ENCODE measurements at places on chromosomes 1 and 21.

DNA sequence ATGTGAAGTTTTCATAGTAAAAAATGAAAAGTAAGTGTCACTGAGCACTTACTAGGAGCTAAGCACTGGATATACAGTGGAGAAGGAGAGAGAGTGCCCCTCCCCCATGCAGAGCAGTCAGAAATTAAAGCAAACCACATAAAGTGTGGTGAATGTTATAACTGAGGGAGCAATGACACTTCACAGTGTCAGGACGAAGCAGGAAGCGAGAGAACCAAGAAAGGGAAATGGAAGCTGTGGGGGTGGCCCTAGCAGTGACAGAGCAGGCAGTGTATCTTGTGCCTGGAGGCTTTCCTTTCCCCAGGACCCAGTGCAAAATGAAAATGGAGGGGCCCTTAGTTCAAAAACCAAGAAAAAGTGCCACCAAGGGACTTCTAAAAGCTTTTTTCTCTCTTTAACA, 21.5 kb upstream of the RCAN3 start:
- DNase-seq = no peak

- DNase-seq = no peak
Measured at GRCh38 chr1:114466334-114467014, 44.5 kb downstream of the TRIM33 start.

DNA sequence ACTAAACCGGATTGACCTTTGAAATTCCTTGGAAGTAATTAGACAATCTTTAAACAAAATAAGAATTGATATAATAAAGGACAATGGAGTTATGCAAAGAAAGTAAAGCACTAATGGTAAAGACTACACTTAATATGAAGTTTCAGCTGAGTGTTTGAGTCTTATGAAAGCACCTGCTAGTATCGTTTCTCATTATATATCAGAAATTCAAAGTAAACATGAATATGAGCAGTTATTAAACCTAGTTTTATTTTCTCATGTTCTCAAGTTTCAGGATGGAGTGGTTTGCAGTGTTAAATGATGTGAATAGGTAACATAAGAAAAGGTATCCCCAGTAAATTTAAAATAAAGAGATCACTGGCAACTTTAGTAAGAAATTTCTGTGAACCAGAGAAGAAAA, 188.6 kb downstream of the ZP4 start:
- no peak for DNase-seq

DNA sequence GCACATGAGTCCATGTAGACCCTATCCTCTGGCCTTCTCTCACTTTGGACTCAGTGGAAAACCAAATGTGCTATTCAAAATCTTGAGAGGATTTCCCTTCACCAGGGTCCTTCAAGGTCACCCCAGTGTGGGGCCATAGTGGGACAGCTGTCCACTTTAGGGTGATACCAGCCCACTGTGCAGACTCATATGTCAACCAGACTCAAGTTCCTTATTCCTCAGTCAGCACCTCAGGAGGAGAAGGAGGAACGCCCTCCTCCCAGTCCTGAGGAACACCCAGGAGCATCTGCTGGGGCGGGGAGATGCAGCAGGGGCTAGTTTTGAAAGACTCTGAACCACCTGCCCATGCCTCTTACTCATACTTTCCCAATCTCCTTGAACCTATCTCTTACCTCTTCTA, 340.9 kb downstream of the MATN1 start:
- no peak for DNase-seq

- no peak for DNase-seq
Measured at GRCh38 chr1:81068726-81069125, 732.0 kb upstream of the ADGRL2 start.

DNA sequence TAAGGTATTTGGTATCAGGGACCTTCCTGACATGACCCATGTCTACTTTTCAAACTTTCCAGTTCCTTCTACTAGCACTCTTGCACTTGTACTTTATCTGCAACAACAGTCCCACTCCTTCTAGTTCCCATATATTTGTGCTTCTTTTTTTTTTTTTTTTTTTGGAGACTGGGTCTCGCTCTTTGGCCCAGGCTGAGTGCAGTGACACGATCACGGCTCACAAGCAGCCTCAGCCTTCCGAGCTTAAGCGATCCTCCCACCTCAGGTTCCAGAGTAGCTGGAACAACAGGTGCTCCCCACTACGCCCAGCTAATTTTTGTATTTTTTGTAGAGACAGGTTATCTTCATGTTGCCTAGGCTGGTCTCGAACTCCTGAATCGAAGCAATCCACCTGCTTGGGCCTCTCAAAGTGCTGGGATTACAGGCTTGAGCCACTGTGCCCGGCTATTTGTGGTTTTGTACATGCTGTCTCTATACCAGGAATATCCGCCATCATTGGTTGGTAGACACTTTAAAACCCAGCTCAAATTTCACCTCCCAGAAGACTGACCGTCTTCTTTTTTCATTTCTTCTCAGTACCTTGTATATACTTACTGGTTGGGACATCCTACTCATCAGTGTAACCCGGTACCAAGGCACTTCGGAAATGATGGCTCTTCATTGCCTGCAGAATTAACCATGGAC, 1.1 kb downstream of the ZMYM1 start:
- no peak for DNase-seq

GRCh38 chr1:245480393-245481120, 325.8 kb downstream of the KIF26B start:
- no peak for DNase-seq

DNA sequence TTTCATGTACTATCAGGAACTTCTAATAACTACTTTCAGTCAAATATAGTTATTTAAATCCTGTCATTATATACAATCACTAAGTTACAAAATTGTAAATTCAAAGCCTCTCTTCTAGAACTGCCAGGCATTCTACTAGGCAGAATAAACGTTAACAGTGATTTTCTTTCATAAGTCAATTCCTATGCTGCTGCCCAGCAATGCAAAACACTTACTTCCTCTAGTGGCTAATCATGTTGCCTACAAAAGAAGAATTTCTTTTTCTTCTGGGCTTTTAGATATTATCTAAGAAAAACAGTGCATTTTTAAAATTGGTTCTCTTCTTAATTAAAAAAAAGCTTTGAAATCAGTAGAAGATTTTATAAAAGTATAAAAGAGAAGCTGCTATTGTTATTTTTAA, 509.8 kb upstream of the ADAMTS5 start:
- DNase-seq = peak; percentile 36

DNA sequence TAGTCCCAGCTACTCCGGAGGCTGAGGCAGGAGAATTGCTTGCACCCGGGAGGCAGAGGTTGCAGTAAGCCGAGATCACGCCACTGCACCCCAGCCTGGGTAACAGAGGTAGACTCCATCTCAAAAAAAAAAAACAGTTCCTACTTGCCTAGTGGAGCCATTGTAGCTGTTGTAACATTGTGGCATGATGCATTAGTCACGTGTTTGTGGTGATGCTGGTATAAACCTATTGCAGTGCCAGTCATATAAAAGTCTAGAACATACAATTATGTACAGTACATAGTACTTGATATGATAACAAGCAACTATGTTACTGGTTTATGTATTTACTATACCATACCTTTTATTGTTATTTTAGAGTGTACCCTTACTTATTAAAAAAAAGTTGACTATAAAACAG, 16.2 kb downstream of the KYAT3 start:
- no peak for DNase-seq

- DNase-seq = no peak
Measured at GRCh38 chr1:39046613-39047210, 20.6 kb downstream of the NDUFS5 start.

GRCh38 chr1:29836651-29837646, 600.6 kb downstream of the PTPRU start:
- DNase-seq = no peak

- no peak for DNase-seq
Measured at GRCh38 chr1:184610876-184611595, 143.6 kb downstream of the EDEM3 start.

DNA sequence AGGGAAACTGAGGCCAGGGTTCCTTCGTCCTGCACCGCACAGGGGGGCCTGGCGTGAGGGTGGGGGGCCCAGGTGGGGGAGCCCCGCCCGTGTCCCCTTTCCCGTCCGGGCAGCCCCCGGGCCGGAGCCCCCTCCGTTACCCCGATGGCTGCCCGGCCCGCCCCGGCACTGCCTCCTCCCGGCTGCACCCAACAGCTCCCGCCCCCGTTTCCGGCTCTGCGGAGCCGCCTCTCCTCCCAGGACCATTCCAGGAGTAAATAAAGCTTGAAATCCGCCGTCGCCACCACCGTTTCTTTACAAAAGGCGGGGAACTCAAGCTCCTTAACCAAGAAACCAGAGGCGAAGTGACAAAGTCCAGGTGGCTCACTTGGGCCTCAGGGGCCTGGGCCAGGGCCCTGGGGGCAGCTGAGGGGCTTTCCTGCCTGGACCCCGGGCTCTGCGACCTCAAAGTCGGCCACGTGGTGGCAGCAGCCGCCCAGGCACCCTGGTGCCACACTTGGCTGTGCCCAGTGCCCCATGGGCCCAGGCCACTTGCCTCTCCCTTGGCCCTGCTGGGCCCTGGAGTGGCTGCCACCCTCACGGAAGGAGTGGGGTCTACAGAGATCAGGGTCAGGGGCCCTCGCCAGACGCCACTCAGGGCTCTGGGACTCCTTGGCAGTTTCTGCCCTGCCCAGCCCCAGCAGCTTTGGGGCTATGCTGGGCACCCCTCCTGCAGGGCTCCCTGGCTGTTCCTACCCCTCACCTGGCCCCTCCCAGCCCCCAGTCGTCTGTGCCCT, 514 bp upstream of the FAAP20 start:
- DNase-seq = peak; percentile 89

- no peak for DNase-seq
Measured at GRCh38 chr1:212037900-212038299, 2.4 kb downstream of the DTL start.

DNA sequence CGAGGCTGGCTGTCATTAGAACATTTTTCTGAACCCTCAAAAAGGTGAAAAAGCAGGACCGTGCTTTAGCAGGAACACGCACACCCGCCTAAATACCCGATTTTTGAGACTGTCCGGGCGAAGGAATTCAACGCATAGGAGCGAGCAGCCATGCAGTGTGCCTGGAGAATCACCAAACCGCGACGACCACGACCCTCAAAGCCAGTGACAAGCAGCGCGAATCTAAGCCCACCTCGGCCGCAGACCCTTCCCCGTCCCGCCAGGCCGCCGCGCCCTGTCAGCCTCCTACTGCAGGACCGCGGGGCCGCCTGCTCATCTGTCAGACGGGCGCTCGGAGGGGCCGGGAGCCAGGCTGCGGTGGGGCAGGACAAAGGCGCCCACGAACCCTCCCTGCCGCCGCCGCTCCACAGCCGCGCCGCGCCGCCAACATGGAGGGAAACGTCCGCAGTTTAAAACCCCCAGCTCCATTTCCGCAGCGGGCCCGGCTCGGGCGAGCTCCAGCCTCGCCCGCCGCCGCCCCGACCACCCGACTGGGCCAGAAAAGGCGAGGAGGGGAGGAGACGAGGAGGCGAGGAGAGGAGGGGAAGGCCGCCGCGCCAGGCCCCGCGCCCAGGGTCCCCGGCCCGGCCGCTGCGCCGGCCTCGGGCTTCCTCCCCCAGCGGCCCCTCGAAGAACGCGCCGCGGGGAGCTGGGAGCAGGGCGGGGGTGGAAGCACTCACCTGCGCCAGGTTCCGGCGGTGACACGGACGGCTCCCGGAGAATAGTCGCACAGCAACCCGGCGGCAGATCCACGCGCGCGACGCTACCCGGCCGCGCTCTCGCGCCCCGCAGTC, at the start of gene LBR:
TSS of gene LBR (minus strand) at position 804 of the 833 bp plus-strand sequence. CDS start 3,963 bp downstream, outside the sequence.
- DNase-seq = peak; percentile 41

DNA sequence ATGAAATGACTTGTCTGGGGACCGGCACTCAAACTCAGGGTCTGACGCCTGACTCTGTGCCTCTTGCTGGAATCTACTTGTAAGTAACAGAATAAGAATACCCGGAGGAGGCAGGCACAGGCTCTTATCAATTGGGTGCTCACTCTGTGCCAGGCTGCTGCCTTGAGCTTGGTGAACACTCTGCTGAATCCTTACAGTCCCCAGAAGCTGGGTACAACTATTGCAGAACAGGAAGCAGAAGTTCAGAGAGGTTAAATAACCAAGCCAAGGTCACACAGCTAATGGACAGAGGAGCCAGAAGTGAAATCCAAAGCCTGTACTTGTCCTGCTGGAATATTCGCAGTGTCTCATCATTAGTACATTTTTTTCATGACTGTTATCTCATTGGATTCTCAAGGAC, 86.0 kb downstream of the EPHB2 start:
- no peak for DNase-seq

DNA sequence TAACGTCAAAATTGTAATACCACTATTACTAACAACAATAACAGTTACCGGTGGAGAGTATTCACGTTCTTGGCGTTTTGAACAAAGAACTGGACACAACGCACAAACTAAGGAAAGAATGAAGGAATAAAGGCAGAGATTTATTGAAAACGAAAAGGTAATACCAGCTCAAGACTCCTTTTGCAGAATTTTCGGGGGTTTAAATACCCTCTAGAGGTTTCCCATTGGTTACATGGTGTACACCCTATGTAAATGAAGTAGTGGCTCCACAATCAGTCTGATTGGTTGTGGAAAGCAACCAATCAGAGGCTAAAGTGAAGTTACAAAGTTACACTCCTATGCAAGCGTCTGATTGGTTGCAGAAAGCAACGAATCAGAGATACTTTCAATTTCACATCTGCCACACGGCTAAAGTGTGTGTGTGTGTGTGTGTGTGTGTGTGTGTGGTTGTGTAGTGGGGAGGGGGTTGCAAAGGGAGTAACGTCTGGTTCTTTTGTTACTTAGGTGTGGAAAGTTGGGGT, 1.1 kb upstream of the GTF2B start:
- DNase-seq = peak; percentile 55

DNA sequence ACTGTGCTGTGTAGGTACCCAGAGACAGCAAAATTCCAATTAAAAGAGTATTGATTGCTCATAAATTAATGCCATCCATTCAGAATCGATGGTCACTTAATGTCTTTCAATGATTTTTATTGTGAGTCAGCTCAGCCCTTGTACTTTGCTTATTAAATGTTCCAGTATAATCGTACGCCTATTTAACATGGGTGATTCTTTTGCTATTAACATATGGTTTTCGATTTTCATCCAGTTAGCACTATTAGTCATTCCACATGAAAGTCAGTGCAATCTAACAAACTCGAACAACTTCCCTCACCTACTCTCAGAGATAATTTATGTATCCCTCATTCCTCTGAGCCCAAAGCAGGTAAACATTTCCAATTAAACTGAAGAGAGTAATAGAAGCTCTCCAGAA, 109.6 kb upstream of the APP start:
- DNase-seq = no peak

DNA sequence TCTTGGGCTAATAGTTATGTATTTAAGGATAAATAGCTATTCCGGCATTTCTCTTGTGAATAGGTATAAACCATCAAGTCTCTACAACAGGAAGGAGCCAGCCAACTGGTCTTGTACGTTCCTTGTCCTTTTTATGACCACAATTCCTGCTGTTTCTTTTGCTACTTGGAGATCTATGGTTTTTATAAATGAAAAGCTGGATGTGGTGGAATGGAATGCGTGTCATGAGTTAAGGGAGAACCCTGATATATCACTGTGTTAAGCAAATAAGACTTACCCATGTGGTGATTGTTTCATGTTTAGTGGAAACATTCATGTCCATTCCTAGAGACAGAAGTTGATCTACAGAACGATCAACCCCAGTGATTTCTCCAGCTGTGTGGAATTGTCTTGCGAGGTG, 282.1 kb downstream of the RPS6KC1 start:
- no peak for DNase-seq

- peak; percentile 59 for DNase-seq
Measured at GRCh38 chr1:24003331-24003972, 23.3 kb upstream of the SRSF10 start.
